Spinal cord (tissue), 10 donors: ENCODE measurements at places on chromosomes 7 and 10. TPM values are rescaled to one million over a fixed set of nuclear protein-coding genes. Genes with fewer than 3 reads are reported as not detected.

- peak; percentile 74 for DNase-seq
These were observed 786 bp downstream of the TAF3 start for GRCh38 chr10:7819121-7819460.

DNA sequence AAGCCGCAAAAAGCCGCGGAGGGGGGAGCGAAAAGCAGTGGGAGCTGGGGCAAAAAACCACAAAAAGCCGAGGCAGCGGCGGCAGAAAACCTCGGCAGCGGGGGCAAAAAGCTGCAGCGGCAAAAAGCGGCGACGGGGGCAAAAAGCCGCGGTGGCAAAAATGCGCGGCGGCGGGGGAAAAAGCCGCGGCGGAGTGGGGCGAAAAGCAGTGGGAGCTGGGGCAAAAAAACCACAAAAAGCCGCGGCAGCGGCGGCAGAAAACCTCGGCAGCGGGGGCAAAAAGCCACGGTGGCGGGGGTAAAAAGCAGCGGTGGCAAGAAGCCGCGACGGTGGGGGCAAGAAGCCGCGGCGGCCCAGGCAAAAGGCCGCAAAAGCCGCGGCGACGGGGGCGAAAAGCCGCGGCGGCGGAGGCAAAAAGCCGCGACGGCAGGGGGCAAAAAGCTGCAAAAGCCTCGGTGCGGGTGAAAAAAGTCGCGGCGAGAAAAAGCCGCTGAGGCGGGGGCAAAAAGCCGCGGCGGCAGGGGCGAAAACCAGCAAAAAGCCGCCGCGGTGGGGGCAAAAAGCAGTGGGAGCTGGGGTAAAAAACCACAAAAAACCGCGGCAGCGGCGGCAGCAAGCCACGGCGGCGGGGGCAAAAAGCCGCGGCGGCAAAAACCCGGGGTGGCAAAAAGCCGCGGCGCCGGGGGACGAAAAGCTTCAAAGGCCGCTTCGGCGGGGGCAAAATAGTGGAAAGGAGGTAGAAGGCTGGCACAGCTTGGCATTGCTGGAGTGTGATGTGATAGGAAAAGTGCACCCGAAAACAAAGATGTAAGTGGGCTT lies 135.9 kb downstream of the ZNF92 start:
- no peak for DNase-seq

- DNase-seq, result peak; percentile 76
These were observed 184.8 kb downstream of the AUTS2 start for GRCh38 chr7:69782917-69783684.

DNA sequence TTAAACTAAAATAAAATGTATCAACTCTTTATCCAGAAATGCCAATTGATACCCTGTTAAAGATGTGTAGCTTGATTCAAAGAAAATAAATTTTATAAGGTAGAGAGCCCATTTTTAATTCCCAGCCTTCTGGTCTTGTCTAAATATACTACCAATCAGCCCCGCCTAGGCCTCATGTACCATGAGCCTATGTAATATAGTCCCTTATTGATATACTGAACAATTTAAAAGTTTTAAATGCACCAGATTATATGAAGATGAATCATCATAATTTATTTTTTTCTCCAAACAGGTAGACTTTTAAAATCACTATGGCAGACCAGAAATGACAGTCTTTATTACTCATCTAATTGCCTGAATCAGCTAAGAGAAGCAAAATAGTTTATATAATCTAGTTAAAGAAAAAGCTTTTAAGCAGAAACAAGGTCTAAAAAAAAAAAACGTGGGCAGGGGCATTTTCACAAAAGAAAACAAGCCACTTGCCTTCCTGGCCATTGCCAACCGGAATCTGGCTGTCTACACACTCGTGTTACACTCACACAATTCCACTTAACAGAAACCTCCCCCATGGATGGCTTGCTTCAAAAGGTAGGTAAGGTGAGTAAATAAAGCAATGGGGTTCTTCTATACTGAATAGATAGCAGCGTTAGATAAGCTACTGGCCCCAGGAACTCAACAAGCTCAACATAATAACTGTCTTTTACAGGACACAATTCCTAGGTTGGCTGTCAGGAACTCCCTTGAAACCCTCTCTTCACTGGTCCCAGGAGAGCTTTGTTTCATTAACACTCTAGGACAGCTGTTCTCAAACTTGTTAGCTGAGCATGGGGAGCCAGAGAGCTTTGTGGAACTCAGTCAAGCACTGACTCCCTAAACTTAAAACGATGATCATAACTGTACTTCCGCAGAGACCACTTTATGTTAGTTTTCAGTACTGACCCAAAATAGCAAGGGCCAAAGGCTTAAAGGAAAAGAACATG lies 37.2 kb downstream of the RAPGEF5 start:
- DNase-seq, result peak; percentile 21

- DNase-seq, result no peak
These were observed 49.5 kb upstream of the PPP2R2D start for GRCh38 chr10:131851346-131851745.

The ODAD2 gene
- total RNA-seq, result 4.7 TPM

The FGFBP3 gene
- total RNA-seq, result 17.5 TPM

The PNLIP gene
- total RNA-seq, result 0.11 TPM
